ENCODE measurements at places on chromosomes 7 and 10. TPM values are rescaled to one million over a fixed set of nuclear protein-coding genes. Genes with fewer than 3 reads are reported as not detected.

- no peak for DNase-seq
Observed at GRCh38 chr10:125151553-125152449, 8.6 kb downstream of the CTBP2 start.

DNA sequence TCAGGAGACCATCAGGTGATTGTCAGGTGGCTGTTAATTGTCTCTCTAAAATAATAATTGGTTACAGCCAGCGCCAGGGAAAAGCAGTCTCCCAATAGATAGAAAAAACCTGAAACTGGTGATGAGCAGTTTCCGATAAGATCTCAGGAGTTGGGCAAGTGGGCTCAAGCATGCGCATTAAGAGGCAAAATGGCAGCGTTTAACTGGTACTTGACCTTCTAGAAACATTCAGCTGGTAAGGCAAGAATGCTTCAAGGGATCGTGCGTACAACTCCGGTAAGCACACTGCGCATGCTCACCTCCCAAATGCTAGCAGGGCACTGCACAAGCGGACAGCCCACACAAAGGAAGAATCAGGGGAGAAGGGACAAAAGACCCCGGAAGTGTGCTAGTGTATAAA is 48.5 kb downstream of the BLNK start:
- DNase-seq: no peak

DNA sequence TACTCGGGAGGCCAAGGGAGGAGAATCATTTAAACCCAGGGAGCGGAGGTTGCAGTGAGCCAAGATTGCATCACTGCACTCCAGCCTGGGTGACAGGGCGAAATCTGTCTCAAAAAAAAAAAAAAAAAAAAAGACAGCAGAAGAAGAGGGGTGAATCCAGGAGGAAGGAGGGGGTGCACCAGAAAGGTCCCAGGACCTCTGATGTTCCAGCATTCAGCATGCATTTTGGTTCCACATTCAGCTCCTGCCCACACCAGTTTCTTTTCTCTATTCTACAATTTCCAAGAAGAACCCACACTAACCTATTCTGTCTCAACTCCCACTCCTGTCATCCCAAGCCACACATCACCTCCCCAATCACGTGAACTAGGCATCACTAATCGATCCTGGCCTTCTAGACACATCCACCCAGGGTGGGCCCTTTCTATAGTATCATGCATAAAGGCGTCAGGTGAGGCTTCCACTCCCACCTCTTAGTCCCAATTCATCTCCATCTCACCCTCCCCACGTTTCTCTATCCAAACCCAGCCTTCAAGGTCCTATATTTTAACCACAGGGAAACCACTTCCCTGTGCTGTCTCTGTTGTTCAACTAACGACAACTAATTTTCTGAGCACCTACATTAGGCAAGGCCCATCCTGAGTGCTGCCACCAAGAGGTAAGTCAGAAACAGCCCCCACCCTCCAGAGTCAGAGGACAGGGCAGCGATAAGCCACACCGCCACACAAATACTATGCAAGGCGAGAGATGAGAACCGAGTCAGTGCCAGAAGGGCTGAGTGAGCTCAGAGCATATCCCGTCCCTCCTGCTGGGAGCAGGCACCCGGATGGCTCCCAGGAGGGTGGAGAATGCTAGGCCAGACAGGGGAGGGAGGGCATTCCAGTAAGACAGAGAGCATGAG is 2.2 kb downstream of the ANXA11 start:
- peak; percentile 84 for DNase-seq

GRCh38 chr10:74786126-74786525 is 40.3 kb upstream of the KAT6B start:
- no peak for DNase-seq

GRCh38 chr10:4473977-4474376 is 352.0 kb upstream of the AKR1E2 start:
- no peak for DNase-seq

- DNase-seq: no peak
Observed at GRCh38 chr7:122867471-122867980, 18.7 kb downstream of the CADPS2 start.

DNA sequence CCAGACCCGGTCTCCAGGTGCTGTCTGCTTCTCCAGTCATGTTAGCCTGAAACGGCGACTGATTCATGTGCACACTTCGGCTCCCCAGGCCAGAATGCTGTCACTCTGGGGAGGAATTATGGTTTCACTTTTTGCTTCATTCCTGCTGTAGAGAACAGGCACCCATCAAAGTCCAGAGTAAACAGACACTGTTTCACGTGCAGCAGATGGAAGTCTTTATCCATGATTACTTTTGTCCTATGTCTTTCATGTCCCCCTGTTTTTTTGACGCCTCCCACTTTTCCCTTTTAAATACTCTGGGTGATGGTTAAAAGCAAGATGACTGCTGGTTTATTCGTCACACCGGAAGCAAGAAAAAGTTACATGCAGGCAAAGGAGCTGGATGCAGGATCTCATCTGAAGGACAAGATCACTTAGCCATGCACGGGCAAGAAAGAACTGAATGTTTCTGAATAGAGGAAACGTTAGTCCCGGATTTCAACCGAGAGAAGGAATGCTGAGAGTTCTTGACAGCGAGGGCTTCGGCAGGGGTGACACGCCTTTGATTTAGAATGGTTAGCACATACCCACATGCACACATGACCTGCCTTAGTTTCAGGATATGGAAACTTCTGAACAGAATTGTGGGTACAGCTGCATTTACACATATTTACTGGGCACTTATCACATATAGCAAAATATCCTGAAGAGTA is 250.0 kb upstream of the KLF6 start:
- DNase-seq: peak; percentile 51

GRCh38 chr10:98269435-98269912 is 1.5 kb upstream of the LOXL4 start:
- DNase-seq: no peak

GRCh38 chr10:90407131-90407530 is 450.7 kb downstream of the HTR7 start:
- DNase-seq: no peak

DNA sequence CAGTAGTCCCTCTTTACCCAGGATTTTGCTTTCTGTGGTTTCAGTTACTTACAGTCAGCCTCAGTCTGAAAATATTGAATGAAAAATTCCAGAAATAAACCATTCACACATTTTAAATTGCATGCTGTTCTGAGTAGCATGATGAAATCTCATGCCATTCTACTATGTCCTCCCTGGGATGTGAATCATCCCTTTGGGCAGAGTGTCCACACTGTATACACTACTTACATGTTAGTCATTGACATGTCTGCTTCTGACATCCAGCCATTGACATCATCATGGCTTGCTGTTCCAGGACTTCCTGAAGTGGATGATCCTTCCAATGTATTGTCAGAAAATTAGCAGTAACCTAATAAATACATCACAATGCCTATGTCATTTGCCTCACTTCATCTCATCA is 34.6 kb upstream of the MALRD1 start:
- no peak for DNase-seq

GRCh38 chr10:5413012-5413938 is 918 bp downstream of the NET1 start:
- DNase-seq: no peak

DNA sequence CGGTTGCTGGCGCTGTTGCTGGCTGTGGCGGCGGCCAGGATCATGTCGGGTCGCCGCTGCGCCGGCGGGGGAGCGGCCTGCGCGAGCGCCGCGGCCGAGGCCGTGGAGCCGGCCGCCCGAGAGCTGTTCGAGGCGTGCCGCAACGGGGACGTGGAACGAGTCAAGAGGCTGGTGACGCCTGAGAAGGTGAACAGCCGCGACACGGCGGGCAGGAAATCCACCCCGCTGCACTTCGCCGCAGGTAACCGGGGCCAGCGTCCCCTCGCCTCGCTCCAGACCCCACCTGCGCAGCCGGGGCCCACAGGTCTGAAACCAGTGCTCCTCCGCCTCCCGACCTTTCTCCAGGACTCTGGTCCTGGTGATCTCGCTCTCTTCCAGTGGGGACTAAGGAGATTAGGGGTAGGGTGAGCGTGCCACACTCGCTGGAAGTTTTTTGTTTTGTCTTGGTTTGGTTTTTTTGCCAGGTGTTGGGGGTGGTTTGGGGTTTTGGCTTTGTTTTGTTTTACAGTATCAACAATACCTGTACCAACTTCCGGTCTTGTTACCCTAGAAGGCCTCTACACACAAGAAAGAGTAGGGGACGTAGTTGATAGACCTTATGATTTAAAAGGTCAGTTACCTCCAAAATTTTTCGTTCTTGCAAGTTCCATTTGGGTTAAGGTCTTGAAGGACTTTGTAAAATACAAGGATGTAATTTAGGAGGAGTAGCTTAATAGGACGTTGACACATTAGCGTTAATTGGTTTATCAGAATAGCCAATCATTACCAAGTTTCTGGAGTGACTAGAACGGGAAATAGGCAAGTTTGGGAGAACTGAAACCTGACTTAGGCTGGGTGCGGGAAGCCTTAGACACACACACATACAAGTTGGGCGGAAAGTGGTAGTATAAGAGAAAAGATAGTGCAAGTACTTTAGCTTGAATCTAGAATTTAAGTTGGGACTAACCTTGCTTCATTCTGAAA is 704 bp downstream of the TNKS2 start:
- DNase-seq: peak; percentile 70

DNA sequence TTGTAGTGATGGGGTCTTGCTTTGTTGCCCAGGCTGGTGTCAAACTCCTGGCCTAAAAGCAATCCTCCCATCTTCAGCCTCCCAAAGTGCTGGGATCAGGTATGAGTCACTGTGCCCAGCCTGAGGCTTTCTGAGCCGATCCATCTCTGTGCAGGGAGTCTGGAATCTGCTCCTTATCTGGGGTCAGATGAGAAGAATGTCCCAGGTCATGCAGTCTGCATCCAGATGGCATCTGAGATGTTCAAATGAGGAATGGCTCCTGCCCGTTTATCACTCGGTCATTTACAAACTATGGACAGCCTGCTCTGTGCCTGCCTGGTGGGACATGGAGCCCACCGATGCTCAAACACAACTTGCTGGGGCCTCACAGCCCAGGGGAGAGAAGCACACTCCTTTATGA is 11.1 kb upstream of the SLC18A3 start:
- DNase-seq: no peak

DNA sequence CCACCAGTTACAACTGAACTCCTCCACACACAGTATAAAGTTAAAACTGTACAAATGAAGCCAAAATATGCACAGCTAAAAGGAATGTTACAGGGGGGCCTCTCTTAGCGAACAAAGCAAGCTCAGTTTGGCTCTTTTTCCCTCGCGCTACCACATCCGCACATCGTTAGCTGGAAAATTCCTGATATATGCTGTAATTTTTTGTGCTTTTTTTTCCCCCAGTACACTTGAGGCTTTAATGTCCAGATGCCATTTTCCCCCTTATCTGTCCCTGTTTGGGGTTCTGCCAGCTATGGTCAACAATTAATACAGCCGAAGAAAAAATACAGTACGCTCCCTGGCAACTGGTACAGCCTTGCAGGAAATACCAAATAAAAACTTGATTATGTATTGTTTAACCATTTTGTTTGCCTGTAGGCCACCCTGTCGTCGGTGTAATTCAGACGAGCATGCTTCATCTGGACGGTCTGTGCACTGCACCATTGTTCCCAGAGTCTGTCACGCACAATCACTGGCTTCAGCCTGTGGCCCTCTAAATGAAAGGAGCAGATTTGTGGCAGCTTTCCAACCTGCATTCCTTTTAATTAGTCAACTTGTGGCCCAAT is 108.1 kb upstream of the FAM133B start:
- DNase-seq: no peak

- peak; percentile 56 for DNase-seq
Observed at GRCh38 chr10:80599424-80599847, 61.7 kb downstream of the SH2D4B start.

DNA sequence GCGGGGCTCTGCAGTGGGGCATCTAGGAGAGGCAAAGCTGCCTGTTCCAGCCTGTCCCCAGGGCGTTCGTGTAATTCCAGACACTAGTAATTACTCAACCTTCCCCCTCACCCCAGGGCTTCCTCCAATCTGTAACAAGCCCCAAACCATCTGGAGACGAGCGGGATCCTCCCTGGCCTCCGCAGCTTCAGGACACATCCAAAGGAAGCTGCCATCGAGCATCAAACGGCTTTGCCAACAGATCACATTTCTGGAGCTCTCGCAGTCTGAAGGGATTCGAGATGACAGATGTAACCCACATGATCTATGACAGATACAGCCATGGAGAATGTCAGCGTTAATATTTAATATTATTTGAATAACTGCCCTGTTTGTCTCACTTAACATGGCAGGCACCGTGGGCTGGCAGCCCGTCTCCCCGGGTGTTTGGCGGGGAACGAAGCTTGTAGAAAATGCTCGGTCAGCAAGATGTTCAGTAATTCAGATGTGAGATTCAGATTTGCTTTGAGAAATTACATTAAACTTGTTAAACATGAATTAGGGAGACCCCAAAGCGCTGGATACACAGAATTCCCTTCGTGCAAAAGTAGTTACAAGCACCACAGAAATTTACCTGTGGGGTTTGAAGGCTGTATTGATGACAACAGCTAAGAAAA is 108.5 kb upstream of the C7orf33 start:
- no peak for DNase-seq

- DNase-seq: no peak
Observed at GRCh38 chr7:127870231-127870907, 160.9 kb downstream of the LRRC4 start.

DNA sequence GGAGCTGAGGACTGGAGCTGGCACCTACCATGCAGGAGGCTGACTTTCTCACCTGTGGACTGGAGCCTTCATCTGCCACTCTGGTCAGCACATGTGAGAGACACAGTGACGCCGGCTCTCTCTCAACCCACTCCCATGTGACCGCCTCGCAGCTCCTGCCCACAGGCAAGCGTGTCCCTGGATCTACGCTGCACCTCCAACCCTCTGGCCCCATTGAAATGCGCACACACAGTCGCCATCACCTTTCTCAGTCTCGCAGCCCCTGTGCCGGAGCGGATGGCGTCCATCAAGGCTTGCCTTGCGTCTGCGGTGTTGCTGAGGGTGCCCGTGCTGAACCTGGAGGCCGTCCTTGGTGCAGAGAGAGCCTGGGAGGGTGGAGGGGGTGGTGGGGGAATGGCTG is 242.2 kb upstream of the GRB10 start:
- DNase-seq: no peak

- DNase-seq: no peak
Observed at GRCh38 chr10:3074145-3074665, 6.9 kb downstream of the PFKP start.

Gene CNNM1
- 0.23 TPM for total RNA-seq

Gene ETV1
- total RNA-seq: 0.31 TPM

Gene EMX2
- not detected for total RNA-seq

Gene GRIFIN
- not detected for total RNA-seq

Gene STK31
- not detected for total RNA-seq

Gene CAV2
- not detected for total RNA-seq

Gene AMPH
- not detected for total RNA-seq

Gene FZD1
- total RNA-seq: 0.26 TPM

Gene HOXA5
- total RNA-seq: not detected

Gene SHTN1
- not detected for total RNA-seq

Gene GNAI1
- not detected for total RNA-seq

Gene ELN
- total RNA-seq: not detected

Measured in activated CD8-positive, alpha-beta T cell treated with anti-CD3 and anti-CD28 coated beads, Interleukin-2, amount 10 ng/mL, durations not matched to agents 7 days and 5 days (primary cell).